ENCODE measurements at places on chromosomes 6 and 20. TPM values are rescaled to one million over a fixed set of nuclear protein-coding genes. Genes with fewer than 3 reads are reported as not detected.

- DNase-seq, result no peak
- H3K4me3 ChIP-seq, result no peak overlapping the region
- H3K27me3 ChIP-seq, result no peaks in the 10 kb centered on the region
Observed at GRCh38 chr6:16205377-16206144, 32.8 kb upstream of the GMPR start.

DNA sequence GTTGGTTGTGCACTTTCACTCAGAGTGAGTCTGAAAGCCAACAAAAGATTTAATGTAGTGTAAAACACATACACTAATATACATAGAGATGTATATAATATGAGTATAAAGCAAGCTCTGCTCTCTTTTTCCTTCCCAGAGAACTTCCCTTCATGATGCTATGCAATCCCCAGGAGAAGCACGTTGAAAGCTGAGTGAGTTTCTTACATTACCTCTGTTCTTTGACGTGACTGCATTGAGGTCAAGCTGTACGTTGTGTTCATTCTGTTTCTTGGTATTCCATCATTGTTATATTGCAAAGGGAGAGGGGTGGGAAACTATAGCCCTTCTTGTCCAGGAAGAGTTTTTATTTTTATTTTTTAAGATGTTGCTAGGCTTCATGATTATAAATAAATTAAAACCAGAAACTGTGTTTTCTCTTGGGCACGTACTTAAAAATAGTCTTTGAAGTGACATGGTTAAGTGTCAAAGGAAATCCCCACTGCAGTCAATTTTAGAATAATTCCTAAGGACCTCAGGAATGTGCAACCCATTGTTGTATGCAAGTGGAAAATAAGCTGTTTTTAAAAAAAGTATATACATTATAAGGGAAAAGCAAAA lies 651.0 kb downstream of the CD109 start:
- H3K27me3 ChIP-seq, result no peaks in the 10 kb centered on the region
- no peaks in the 10 kb centered on the region for H3K4me1 ChIP-seq
- no peak overlapping the region for H3K27ac ChIP-seq
- H3K4me3 ChIP-seq, result no peak overlapping the region
- H3K36me3 ChIP-seq, result no peaks in the 10 kb centered on the region
- DNase-seq, result no peak

TRIM31 gene
- 0.13 TPM for polyA plus RNA-seq

DNA sequence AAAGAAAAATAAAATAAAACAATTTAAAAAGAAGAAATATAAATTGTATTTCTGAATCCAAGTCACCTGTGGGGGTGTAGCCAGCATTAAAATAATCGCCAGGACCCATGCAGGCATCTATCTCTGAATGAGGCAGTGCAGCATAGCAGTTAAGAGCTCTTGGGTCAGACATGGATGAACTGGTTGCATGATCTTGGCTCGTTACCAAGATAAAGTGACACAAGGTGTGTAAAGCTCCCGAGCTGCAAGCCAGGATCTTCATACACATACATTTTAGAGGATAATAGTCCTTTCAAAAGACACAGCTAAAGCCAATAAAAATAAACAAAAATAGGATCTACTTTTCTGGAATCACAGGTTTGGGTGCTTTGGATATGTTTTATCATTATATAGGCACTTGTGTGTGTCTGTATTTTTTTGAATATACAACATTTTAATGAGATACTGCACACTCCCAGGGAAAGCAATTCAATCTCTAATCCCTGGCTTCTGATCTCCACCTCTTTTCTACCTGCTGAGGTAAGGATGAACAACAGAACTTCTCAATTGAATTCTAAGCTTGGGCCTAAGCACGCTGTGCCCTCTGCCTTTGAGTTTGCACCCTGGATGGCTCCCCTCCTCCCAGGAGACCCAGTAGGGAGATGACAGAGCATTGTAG lies 8.9 kb downstream of the TRIM10 start:
- DNase-seq, result no peak
- H3K27ac ChIP-seq, result no peak overlapping the region
- no peaks in the 10 kb centered on the region for H3K36me3 ChIP-seq
- no peak overlapping the region for H3K4me3 ChIP-seq
- H3K4me1 ChIP-seq, result no peaks in the 10 kb centered on the region
- H3K27me3 ChIP-seq, result peaks cover 6% of the 10 kb centered on the region

DNA sequence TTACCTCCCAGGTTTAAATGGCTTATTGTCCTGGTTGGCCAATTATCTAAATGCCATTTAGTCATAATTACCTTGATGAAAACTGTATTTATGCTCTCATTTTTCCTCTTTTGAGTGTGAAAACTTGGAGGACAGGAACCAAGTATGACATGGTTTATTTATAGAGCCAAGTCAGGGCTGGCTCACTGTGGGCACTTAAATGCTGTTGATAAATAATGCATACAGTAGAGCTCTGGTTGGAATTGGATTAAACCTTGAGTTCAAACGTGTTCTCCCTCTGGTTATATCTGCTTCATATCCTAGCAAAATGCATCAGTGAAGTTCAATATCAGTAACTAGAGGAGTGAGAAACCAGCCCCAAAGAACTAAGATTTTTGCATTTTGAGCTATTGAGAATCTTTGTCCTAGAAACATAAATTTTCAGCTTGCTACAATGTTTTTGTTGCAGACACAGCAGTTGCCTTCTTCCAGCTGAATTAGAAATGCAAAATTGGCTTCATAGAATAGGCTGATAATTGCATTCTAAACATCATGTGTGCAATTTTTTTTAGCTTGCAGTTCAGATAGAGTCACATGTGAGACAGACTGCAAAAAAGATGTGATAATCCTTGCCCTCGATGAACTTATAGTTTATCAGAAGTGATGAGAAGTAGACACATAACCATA lies 255.8 kb downstream of the BTBD3 start:
- no peak overlapping the region for H3K27ac ChIP-seq
- H3K27me3 ChIP-seq, result no peaks in the 10 kb centered on the region
- H3K4me1 ChIP-seq, result no peaks in the 10 kb centered on the region
- no peak for DNase-seq
- H3K36me3 ChIP-seq, result no peaks in the 10 kb centered on the region

DNA sequence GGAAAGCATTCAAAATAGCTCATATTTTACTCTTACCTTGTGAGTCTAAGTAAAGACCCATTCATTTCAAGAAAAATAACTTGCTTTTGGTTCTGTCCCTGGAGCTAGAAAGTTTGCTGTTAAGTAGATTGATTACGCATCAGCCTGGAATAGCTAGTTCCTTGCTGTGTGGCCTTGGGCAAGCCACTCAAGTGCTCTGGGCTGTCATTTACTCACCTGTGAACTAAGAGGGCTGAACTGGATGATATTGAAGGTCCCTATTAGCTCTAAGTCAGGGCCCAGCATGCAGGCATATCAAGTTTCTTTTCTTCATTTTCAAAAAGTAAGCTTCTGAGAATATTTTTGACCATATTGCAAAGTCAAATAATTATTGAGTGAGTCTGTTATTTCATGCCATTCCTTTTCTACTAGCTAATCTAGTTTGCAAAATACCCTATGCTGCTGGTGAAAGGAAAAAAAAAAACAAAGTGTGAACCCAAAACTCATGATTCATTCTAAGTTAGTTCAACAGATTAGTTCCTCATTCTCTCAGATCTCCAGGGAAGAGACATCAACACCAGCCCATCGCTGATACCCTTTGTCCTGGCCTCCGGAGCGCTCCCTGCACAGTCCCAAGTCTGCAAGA lies 106.5 kb upstream of the GMDS start:
- H3K36me3 ChIP-seq, result no peaks in the 10 kb centered on the region
- DNase-seq, result no peak
- no peaks in the 10 kb centered on the region for H3K27me3 ChIP-seq
- H3K27ac ChIP-seq, result no peak overlapping the region

Data from adrenal gland (tissue), 19 donors.